ENCODE measurements at places on chromosomes 4 and X.
A peak's percentile ranks its signal among the peaks of the same experiment; 100 is the strongest.

GRCh38 chr4:88526221-88526815, 2.7 kb upstream of the PYURF start:
- DNase-seq: peak; percentile 49

GRCh38 chr4:37393889-37394288, 149.3 kb downstream of the NWD2 start:
- no peak for DNase-seq

- no peak for DNase-seq
These were observed 43.9 kb downstream of the AFF1 start for GRCh38 chr4:86978709-86979108.

- no peak for DNase-seq
These were observed 1053.5 kb upstream of the TENM3 start for GRCh38 chr4:181189751-181190150.

- DNase-seq: peak; percentile 75
These were observed 111.7 kb downstream of the PTTG2 start for GRCh38 chr4:38071801-38072431.

DNA sequence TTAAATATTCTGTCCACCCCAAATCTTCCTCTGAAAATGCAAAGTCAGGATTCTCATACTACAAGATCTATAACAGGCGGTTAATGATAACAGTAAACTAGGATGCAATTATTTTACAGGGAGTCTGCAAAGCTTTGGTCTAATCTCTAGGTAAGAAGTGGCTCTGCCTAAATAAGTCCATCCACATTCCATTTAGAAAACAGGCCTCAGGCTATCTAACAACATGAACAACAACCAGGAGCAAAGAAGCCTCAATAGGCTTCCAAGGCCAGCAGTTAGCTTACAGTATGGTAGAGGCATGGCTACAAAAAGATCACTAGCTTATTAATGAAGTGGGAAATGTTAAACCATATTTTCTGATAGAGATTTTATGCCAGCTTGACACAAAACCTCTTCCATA, 6.4 kb downstream of the MAB21L2 start:
- no peak for DNase-seq

- no peak for DNase-seq
These were observed 102.6 kb upstream of the PDE5A start for GRCh38 chr4:119731146-119731742.

DNA sequence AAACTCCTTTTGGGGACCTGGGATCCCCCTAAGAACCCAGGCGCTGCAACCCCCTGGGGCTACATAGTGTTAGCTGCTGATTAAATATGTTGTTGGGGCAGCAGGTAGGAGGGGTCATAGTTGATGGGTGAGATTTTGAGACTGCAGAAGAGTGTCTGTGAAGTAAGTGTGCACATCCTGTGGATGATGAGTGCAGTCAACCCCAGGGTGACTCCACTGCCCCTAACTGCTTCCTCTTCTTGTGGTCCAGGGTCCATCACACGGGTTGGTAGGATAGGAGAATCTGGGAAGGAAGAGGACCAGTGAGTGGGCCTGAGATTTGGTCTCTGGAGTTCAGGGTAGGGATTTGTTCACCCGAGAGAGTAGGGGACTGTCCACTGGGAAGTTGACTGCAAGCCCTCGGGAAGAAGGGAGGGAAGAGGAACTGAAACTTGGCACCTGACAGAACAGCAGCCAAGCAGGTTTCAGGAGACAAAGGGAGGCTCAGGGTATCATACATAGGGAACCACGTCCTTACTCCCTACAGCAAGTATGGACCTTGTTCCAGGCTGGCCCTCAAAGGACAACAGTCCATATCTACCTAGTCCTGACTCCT, 8.5 kb downstream of the DLG3 start:
- DNase-seq: no peak

DNA sequence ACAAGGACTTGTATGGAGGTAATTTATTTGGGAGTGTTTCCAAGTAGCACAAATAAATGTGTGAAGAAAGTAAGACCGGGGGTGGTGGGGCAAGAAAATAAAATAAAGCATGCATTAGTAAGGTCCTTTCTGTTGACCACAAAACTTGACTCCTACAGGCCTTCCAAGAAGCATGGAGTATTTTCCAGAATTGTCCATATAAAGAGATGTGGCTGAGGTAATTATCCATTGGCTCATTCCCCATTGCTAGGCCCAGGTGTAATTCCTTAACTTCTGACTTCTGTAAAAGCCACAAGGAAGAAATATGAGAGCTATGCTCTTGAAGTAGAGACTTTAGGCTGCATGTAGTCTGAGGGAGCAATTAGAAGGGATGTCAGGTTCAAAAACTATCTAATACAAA, 430.5 kb upstream of the PABPC4L start:
- DNase-seq: no peak

- no peak for DNase-seq
These were observed 28.2 kb upstream of the SPARCL1 start for GRCh38 chr4:87557348-87557747.

DNA sequence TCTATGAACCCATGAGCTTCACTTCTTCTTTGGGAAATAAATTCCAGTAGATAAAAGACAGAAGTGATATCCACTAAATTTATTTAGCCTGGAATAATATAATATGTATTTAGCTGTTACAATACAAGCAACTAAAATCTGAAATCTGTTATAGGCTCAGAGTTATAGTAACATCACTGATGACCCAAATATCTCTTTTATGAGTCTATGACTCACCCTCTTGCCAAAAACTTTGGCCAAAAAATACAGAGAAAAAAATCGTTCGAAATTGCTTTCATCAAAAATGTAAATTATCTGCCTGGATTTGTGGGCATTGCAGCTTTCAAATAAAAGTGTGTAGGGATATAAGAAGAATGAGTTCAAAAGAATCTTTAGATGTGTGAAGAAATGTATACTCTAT, 89.4 kb upstream of the DKK2 start:
- no peak for DNase-seq

All from AML-193 (cell line).